ENCODE measurements at places on chromosomes 5 and 9.

DNA sequence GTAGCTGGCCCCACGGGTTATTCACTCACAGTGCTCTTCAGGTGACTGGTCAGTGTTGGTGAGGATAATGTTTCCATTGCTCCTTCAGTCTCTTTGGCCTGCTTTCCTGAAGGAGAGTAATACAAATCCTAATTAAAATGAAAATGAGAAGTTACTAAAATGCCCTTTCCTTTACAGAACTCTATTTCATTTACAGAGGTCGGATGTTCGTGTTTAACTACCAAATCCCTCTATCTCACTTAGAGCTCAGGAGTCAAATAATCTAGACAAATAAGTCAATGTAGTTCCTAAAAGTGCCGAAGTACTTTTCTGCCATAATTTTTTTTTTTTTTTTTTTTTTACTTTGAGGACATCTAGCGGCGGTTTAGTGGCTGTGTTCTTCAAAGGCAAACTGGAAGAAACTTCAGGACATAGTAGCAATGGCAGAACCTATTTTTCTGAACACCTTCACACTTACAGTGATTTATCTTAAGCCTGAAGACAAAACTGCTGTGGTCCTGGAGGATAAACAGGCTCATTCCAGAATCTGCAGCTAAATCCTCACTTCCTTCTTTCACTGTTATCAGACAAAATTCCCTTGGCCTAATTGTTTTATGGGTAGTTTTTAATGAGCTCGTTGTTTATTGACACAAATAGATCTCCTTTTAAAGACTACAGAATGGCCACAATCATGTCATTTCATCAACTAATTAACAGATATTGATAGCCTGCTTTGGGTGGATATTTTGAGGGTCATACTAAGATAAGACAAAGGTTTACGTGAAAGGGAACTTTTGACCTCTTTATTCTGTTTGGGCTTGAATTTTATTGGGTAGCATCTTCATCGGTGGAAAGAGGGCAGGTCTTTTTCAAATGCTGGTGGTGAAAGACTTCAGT, 207.6 kb upstream of the DMRTA1 start:
- DNase-seq: no peak

DNA sequence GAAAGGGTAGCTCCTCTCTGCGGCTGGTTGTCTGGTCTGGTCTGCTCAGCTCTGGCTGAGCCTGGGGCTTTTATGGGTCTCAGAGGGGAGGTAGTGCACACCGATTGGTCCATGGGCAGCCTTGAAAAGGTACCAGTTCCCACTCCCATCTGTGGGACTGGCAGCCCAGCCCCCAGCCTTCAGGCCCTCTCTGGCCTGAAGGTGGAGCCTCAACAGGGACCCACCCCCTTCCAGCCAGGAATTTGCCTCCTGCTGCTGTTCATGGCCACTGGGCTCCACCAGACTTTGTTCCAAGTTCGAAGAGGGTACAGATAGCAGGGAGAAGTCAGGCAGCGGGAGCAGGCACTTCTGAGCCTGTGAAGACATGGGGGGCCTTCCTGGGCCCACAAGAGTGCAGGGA, 165.3 kb upstream of the SLC27A6 start:
- DNase-seq: no peak

DNA sequence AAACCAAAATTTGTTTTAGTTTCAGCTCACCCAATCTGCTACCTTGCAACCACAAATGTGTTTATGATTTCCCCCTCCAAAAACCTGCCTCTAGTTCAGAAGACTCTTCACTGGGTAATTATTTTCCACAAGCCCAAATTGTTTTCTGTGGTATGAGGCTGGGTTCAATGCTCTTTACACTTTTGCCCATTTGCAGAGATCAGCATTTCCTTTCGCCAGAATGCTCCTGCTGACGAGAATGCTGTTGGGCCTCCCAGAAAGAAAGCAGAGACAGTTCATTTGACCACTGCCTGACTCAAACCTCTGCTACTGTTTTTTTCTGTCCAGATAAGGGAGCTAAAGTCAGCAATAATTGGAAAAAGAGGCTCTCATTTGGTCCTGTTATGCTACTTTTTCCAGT, 427.3 kb downstream of the PDE4D start:
- no peak for DNase-seq

GRCh38 chr9:1202512-1203280, 152.5 kb downstream of the DMRT2 start:
- DNase-seq: no peak

DNA sequence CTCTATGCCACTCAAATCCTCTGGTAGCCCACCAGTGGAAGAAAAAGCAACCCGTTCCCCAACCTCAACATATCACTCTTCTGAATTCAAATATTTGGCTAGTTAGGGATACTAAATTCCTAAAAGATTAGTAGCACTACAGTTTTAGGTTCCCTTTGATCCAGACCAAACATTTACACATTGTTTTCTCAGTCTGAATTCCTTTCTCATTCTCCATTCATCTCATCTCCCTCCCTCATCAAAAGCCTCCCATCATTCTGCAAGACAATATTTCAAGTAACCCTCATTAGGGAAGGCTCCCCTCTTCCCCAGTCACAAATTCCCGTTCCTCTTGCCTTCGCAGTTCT, 26.3 kb downstream of the ADAM19 start:
- no peak for DNase-seq

DNA sequence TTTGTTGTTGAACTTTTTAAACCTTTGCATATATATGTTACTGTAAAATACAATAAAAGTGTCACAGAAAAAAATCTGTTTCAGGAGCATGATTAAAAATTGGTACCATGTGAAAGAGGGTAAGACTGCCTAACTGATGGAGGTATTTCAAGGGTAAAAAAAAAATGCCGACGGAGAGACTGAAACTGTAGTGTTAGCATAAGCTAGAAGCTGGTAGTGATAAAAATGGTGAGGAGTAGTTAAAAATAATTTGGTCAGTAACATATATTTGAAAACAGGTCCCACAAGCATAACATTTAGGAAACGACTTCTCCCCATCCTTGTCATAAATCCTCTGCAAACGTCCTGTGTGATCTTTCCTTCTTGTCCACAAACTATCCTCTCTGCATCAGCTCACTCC, 64.7 kb downstream of the MEF2C start:
- DNase-seq: no peak

- no peak for DNase-seq
Observed at GRCh38 chr5:11683666-11684065, 220.6 kb downstream of the CTNND2 start.

DNA sequence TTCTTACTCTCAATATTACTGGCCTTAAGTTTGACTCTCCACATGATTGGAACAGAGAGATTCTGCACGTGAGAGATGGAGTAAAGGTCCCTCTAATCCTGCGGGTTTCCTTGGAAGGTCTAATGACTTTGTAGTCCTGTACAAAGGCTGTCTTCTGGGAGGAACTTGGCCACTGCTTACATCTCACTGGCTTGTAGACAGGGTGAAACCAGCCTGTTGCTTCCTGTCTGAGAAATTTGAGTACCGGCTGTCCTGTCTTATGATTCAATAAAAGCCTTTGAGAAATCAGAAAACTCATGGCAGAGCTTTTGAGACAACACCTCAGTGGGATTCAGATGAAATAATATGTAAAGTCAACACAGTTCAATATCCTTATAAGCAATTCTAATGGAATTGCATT, 43.0 kb downstream of the IL31RA start:
- no peak for DNase-seq

GRCh38 chr9:130260816-130261765, 4.5 kb upstream of the HMCN2 start:
- no peak for DNase-seq

All from osteocyte (in vitro differentiated cells).